ENCODE measurements at places on chromosomes 12 and 14.

- no peak for DNase-seq
Measured at GRCh38 chr12:43957732-43958372, 122.0 kb downstream of the TMEM117 start.

DNA sequence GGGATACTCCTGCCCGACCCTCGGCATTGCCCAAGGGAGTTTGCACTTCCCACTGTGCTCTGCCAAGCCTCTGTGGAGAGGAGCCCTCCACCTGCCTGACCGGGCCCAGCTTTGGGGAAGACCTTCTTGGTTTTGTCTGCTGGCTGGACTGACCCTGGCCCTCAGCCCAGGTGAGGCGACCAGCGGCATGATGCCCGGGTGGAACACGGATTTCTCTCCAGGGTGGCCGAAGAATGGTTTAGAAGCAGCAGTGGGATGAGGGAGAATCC, 15.6 kb downstream of the ZBTB42 start:
- DNase-seq = no peak

- no peak for DNase-seq
Measured at GRCh38 chr14:28952666-28953065, 186.1 kb downstream of the FOXG1 start.

DNA sequence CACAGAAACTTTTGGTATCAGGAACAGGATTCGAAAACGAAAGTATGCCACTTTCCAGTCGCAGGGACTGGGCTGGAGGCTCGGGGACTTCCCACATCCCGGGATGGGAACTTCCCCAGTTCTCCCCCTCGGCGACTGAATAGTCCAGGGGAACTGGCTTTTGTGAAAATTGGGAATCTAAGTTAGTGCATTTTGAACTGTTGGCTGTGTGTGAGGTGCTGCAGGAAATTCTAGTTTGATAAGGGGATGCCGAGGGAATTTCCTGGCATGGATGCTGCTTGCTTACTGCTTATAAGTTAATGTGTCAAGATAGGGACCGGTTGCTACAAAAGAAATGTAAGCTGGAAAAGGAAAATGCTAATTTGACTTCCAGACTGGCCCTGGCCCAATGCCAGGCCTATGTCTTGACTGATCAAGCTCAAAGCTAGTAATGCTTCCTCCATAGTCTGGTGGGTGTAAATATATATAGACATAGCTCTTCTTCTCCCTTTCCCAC, 73.4 kb upstream of the EIF5 start:
- no peak for DNase-seq

GRCh38 chr14:89753828-89754412, 200.6 kb downstream of the EFCAB11 start:
- DNase-seq = no peak

- DNase-seq = no peak
Measured at GRCh38 chr12:79916826-79917225, 18.1 kb downstream of the PPP1R12A start.

DNA sequence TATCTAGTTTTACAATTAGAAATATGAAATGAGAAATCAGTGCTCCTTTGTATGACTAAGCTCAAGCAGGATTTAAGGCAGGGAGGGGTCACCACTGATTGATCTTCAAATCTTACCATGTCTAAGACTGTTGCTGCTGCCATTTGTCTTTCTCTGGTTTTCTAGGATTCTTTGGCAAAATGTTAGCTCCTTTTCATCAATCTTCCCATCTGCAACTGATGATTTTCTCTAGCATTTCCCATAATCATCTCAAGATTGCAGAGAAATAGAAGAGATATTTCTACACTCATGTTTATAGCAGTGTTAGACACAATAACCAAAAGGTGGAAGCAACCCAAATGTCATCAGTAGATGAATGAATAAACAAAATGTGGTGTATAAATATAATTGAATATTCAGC, 175.0 kb downstream of the RAD51B start:
- no peak for DNase-seq

GRCh38 chr12:79527473-79527872, 163.3 kb downstream of the PAWR start:
- DNase-seq = no peak

- DNase-seq = no peak
Measured at GRCh38 chr14:90675399-90675798, 140.8 kb downstream of the TTC7B start.

- DNase-seq = no peak
Measured at GRCh38 chr12:13316587-13317246, 120.2 kb downstream of the EMP1 start.

- DNase-seq = no peak
Measured at GRCh38 chr14:37318938-37319337, 121.2 kb downstream of the MIPOL1 start.

- DNase-seq = no peak
Measured at GRCh38 chr14:69658664-69659261, 47.4 kb downstream of the SUSD6 start.

DNA sequence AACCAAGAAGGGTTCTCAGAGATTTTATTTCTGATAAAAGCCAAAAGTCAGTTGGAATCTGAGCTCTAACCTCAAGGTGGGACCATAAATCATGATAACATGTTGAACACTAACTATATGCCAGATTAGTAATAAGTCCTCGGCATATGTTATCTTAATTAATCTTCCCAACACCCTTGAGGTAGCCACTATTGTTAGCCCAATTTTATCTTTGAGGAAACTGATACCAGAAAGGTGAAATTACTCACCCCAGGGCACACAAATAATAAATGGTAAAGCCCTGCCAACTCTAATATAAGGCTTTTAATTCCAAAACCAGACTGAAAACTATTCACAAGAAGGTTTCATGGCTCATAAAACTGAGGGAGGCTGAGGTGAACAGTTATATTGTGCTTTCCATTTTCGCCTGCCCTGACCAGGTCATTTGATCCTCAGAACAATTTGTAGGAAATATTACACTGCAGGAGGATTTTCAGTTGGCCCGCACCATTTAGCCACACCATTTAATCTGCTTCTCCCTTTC, 16.1 kb upstream of the NUAK1 start:
- DNase-seq = no peak

- no peak for DNase-seq
Measured at GRCh38 chr12:76002598-76003354, 28.8 kb downstream of the PHLDA1 start.

DNA sequence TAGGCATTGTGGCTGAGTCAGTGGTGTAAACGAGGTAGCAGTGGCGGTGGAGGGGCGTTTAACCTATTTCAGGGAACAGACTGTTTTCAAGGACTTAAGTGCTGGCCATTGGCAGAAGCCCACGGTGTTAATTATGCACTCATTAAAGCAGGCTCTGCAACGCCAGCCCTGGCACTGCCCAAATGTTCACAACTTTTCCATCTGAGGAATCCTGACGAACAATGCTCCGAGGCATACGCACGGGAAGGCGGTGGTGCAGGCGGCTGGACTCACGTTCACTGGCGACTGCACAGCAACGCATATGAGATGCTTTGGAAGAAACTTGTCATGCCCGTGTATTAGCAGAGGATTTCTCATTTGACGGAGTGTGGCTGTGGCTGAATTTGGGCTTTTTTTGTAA, 70.6 kb upstream of the SLC24A4 start:
- no peak for DNase-seq

- DNase-seq = no peak
Measured at GRCh38 chr12:28699029-28699428, 450.0 kb upstream of the FAR2 start.

GRCh38 chr12:72230589-72230988, 41.6 kb upstream of the TRHDE start:
- DNase-seq = no peak

DNA sequence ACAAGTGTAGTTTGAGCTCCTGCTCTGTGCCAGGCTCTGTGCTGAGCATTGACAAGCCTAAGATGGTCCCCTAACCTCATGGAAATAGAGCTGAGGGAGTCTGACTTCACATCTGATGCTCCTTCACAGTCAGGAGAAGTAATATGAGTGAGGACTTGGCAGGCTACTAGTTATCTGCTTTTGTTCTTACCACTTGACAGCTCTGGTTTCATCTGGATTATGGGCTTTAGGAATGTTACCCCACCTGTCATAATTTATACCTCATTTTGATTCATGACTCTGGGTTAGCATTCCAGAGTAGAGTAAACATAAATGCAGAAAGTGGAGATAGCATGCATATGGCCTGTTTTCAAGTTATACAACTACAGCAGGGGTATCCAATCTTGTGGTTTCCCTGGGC, 40.5 kb downstream of the ATP6V1D start:
- no peak for DNase-seq

DNA sequence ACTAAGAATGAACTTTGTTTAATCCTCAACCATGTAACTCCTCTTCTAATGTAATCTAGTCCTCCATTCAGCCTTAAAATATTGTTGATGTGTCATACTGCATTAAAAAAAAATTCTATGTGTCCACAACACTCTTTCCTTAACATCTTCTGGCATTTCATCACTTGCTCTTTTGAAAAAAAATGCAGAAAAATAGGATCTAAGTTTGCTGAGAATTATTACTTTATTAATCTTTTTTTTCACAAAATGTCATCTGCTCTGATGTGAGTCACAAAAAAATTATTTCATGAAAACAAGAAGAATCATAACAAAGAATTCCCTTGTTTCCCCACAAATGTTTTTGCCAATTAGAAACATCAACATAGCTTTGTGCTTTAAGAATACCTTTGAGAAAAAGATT, 410.1 kb upstream of the MGAT4C start:
- no peak for DNase-seq

DNA sequence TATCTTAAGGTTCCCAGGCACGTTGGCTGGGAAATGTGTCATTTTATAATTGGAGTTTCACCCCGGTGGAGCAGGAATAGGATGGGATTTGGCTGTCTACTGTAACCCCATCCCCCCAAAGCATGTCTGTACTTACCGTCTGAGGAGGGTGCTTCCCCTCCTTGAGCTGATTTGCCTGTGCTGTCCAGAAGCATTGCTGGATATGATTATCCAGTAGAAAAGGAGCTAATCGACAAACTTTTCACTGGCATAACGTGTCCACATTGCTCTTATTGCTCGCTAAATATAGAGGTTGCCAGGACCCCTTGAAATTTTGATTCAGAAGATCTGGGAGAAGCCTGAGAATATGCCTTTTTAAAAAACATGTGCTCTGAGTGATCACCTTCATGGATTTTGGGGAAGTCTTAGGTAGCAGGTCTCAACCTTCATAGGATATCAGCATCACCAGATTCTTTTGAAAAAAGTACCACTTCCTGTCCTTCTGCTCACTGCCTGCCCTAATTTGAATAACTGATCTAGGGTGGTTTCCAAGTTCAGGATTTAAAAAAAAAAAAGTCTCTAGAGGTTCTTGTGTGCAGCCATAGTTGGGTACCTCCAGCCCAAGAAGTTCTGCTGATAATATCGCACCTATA, 80.4 kb upstream of the KCNA1 start:
- DNase-seq = no peak

DNA sequence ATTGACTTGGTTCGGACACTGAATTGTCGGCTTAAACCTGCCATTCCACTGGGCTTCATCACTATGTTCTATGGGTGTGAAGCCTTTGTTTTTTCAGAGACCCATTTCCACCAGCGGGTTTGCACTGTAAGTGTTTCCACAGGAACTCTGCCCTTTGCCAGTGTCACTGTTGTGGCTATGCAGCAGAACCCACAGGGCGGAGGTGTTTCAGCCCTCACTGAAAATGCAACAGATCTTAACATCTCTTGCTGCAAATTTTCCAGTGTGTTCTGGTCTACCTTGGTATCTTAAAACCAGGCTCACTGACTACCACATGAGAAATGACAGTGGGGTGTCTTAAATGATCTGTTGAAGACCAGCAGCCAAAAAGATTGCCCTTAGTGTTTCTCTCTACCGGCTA, 21.1 kb downstream of the PRKCH start:
- DNase-seq = peak; percentile 77

GRCh38 chr12:7151532-7151931, 21.4 kb downstream of the CLSTN3 start:
- DNase-seq = no peak

DNA sequence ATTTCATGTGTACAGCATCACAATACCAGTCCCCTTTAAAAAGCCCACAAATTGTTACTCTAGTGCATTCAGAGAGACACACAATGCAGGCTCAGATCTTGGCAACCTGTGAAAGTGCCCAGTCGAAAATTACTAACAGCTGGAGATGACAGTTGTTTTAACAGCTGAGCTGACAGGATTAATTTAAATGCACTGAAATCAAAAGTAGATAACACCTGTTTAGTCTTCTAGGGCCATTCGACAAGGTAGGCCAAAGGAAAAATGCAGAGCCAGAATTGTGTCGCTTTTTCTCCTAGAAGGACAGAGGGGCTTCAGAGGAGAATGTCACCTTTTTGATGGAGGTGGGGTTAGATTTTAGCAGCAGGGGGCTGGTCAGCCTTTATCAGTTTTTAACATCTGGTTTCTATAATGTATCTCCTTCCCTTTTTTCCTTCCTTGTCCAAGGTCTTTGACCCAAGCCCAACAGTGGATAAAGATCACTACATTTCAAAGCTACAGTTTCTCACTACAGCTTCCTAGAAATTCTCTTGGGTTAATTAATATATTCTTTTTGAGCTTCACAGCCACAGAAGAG, 139.1 kb downstream of the SOX5 start:
- no peak for DNase-seq

GRCh38 chr14:46464341-46464740, 187.2 kb downstream of the RPL10L start:
- DNase-seq = no peak

DNA sequence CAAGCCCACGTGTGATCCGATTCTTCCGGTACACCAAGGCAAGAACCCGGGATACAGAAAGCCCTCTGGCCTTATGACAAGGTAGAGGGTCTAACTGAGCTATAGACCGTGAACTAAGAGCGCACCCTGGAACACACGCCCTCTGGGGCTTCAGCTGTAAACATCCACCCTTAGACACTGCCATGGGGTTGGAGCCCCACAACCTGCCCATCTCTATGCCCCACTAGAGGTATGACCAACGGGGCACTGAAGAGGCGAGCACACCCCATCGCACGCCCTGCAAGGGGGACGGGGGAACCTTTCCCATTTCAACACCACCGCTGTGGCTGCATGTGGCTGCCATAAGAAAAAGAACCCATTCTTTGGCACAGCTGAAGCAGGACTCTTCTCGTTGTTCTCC, 1206.0 kb upstream of the TMEM132C start:
- no peak for DNase-seq

DNA sequence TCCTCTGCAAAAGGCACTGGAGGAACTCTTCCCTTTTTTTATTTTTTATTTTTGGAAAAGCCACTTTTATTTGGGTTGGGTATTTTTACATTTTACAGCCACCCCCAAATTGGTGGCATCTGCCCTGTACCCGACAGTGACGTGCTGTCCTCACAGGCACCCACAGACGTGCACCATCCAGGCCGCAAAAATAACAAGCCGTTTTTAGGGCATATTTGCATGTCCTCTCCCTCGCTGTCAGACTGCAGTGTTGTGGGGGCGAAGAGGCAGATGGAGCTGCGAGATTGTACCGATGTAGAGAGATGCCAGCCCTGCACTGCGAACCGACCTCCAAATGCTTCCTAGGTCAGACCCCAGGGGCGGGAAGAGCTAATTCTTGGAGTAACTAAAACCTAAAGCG, 12.2 kb downstream of the JDP2 start:
- DNase-seq = no peak

GRCh38 chr12:22285846-22286245, 48.7 kb downstream of the ST8SIA1 start:
- DNase-seq = no peak
